ENCODE measurements at places on chromosomes 5 and 9.

- no peak for DNase-seq
These were observed 1826.2 kb upstream of the CDH6 start for GRCh38 chr5:29367176-29367833.

DNA sequence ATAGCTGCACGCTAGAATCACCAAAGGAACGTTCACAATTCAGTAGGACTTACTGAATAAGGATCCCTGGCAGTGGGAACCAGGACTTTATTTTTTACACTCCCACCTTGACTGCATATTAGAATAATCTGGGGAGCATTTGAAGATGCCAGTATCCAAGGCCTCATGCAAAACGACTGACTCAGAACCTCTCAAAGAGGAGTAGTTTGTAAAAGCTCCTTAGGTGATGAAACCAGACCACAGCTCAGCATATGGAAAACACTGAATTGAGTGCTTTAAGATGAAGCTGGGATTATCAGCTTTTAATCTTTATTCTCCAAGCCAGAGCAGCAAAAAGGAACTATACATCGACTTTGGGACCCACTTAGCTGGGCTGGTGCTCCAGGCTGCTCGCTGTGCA lies 288.3 kb downstream of the MLLT3 start:
- no peak for DNase-seq

GRCh38 chr9:110531776-110532175 lies 47.8 kb downstream of the SVEP1 start:
- DNase-seq = no peak

DNA sequence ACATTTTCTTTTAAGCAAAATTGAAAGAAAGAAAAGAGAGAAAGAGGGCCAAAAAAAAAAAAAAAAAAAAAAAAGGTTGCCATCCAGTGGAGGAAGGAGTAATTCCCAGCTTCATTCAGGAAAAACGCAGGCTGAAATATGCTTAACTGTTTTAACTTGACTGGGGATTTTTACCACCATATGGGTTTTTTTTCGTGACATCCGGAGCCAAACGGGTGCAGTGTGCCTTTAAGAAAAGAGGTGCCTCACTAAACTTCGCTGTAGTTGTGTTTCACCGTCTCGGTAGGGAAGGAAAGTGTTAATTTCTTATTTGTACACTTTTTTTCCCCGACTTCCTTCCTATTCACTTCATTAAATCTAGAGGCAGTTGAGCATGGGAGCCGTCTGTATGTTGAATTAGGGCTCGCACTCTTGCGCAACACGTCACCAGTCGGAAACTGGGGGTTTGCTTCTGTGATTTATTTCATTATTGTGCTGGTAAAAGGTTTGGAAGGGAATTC lies 143.0 kb downstream of the SMARCA2 start:
- peak; percentile 15 for DNase-seq

- DNase-seq = no peak
These were observed 22.3 kb upstream of the SYNPO start for GRCh38 chr5:150618163-150618562.

DNA sequence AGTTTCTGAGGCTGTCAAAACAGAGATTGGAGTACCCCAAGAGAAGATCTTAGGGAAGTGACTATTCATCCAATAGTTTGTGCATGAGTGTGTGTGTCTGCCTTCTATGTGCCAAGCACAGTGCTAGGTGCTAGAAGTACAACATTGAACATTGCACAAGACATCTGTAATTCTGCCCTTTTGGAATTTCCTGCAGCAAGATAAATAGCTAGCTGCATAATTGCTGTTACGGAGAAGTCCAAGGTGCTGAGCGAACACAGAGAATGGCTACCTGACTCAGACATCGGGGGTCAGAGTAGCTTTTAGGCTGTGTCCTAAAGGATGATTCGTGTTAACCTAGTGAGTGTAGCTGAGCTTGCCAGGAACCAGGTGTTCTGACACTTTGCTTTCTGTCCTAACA lies 44.8 kb downstream of the PAPPA start:
- DNase-seq = no peak

DNA sequence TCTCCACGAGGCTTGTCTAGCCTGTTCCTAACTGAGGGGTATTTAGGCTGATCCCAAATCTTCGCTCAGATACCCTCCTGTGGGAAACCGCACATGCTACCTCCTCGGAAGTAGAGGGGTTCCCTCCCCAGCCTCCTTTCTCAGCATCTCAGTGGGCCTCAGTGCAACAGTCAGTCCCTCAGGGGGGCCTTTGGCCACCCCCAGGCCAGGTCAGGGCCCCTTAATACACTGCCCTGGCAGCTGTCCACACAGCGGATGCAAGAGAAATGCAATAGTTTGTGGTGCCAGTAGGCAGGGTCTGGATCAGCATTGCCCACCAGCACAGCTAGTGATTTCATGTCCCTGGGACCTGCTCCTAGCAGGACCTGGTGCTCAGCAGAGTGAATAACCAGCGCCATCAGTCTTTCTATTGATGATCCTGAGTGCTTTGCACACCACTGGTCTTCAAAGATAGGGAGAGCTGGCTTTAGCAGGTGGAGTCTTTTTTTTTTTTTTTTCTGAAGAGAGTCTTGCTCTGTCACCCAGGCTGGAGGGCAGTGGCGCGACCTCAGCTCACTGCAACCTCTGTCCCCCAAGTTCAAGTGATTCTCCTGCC lies 7.5 kb downstream of the PLPP7 start:
- no peak for DNase-seq

DNA sequence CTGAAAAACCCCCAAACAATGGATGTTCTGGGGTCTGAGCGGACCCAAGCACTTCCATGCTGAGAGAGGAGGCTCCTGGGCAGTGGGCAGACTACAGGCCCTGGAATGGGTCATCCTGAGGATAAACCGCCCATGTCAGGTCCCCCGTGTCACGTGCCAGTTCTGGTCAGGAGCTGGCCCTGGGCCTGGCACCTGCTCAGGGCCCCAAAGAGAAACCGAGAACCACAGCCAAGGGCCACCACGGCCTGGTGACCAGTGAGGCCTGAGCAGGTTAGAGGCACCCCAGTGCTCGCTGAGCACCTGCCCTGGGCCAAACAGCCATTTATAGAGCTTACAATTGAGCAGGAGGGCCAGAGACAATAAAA lies 15.8 kb downstream of the LMAN2 start:
- DNase-seq = no peak

DNA sequence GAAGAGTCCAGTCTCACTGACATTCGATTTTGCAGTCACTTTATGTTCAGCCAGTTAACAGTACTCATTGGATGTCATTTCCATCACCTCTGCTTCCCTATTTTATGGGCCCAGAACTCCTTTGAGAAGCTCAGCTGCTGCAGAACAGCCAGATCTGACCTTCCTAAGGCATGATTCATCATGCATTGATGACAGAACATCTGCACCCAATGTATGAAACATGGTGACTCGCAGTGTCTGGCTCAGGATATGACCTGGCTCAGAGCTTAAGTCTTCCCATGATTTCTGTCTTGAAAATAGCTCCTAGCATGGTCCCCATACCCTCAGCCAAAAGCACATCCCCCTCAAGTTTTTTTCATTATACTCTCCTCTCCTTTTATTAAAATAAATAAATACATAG lies 92.6 kb upstream of the TRIM32 start:
- peak; percentile 68 for DNase-seq

DNA sequence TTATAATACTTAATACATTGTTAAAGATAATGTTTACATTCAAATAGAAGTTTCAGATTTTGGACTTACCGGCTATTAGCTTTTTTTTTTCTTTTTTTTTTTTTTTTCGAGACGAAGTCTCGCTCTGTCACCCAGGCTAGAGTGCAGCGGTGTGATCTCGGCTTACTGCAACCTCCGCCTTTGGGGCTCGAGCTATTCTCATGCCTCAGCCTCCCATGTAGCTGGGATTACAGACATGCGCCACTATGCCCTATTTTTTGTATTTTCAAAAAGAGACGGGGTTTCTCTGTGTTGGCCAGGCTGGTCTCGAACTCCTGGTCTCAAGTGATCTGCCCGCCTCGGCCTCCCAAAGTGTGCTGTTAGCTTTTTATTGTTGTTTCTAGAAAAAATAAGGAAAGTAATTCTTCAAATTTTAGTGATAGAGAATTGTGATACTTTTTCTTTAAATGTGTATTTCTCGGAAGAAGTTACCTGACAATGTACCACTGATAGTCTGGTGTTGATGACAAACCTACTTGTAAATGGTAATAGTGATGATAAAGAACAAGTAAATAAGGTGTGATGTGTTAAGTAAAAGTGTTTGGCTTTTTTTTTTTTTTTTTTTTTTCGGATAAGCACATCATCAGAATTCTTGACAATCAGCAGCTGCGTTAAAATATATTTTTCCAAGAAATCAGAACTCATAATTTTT lies 2.7 kb downstream of the CDC42SE2 start:
- no peak for DNase-seq

DNA sequence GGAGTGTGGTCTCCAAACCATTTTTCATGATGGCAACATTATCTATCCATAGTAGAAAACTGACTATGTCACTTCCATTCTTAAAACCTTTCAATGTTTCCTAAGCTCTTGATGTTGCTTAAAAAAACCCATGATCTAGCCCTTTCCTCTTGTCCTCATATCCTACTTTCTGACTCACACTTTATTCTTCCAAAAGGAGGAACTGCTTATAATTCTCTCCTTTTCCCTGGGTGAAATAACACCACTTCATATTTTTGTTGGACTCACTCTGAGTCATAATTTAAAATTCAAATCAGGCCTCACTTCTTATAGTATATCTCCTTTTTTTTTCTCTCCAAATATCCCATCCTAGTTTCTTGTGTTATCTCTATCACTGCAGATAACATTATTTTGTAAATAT lies 513.9 kb downstream of the MAN2A1 start:
- no peak for DNase-seq

DNA sequence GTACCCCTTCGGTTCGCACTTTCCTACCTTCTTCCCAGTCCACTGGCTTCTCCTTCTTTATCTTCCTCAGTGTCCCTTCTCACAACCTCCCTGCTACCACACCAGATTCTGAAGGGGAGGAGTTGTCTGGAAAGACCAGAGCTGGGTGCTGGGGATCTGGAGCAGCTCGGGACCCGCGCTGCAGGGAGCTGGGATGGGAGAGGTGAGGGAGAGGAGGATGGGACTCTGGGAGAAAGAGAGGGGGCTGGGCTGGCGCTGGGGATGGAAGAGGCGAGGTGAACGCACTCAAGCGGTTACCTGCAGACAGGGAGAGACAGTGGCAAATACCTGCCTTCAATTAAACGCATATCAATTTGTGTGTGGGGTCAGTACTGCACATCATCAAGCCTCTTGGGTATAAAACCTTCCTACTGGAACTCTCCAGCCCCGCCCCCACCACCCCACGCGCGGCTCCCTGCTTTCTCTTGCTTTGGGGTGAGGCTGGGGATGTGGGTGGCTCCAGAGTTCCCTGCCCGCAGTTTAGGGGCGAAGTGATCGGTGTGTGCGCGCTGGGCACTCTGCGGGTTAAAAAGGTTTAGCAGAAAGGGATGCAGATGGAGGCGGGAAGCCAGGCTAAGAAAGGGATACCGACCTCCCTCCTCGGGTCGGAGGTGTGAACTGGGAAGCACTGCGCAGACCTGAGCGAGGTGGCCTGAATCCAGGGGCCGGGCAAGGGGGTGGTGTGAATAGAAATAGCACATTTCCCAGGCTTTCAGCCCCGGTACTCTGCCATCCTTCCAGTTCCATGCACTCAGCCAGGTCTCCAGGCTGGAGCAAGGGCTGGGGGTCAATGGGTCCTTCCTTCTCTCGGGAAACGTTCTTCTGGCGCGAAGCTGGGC lies 977 bp upstream of the PAM start:
- no peak for DNase-seq

- no peak for DNase-seq
These were observed 542 bp downstream of the GGTA1 start for GRCh38 chr9:121499177-121499426.

DNA sequence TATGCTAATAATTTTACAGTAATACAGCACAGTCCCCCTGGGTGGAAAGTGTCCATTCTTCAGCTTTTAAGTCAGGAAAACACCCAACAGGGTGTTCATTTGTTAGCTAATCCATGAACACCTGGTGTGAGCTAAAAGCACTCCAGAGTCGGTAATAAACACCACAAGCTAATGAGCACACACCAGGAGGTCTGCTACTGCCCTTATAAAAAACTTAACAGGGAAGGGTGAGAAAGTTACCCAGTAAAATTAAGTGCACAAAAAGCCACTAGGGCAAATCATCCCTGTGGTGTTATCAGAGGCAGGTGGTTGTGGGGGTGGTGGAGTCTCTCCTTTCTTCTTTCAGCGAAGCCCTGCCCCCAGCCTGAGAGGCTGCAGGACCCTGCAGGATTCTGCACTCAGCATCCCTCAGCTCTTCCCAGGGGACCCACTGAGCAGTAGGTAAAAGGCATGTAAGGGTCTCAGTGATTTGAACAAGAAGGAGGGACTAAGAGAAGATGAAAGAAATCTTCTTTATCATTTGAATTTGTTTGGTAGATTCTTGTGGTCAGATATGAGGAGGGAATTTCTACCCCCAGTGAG lies 14.4 kb downstream of the GDNF start:
- DNase-seq = no peak

GRCh38 chr9:120841930-120842684 lies 615 bp downstream of the PSMD5 start:
- no peak for DNase-seq

- DNase-seq = no peak
These were observed 60.5 kb upstream of the ENTREP1 start for GRCh38 chr9:69264526-69264925.

DNA sequence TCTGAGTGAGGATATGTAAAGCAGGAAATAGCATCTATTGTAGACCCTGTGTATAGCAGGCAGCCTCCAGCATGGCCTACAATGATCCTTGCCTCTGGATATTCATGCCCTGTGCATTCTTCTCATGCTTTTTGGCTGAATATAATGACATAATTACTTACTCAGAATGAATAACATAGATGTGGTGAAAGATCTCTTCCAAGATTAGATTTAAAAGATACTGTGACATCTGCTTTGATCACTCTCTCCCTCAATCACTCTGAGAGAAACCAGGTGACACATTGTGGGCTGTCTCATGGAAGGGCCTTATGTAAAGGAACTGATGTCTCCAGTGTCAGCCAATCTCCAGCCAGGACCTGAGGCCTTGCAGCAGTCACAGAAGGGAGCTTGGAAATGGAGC lies 376.7 kb downstream of the DNAH5 start:
- peak; percentile 8 for DNase-seq

DNA sequence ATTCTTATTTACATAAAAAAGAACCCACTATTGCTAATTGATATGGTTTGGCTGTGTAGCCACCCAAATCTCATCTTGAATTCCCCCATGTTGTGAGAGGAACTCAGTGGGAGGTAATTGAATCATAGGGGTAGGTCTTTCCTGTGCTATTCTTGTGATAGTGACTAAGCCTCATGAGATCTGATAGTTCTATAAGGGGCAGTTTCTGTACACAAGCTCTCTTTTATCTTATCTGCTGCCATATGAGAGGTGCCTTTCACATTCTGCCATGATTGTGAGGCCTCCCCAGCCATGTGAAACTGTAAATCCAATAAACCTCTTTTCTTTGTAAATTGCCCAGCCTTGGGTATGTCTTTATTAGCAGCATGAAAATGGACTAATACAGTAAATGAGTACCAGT lies 58.2 kb upstream of the PRR16 start:
- DNase-seq = no peak

- no peak for DNase-seq
These were observed 32.1 kb upstream of the CLINT1 start for GRCh38 chr5:157890836-157891597.

- DNase-seq = no peak
These were observed 28.3 kb downstream of the SPOCK1 start for GRCh38 chr5:137470921-137471220.

GRCh38 chr5:9483243-9483642 lies 62.6 kb downstream of the SEMA5A start:
- no peak for DNase-seq

GRCh38 chr5:40736103-40736875 lies 19.5 kb downstream of the TTC33 start:
- DNase-seq = peak; percentile 45

All from hepatic stellate cell (primary cell).